DND-41 (cell line): ENCODE measurements at places on chromosomes 5 and 9.

- peak; percentile 60 for DNase-seq
Measured at GRCh38 chr9:92140074-92140753, 25.0 kb upstream of the SPTLC1 start.

- DNase-seq, result no peak
Measured at GRCh38 chr9:87337335-87338087, 160.2 kb upstream of the DAPK1 start.

GRCh38 chr5:8813180-8813579, 732.7 kb downstream of the SEMA5A start:
- DNase-seq, result peak; percentile 40

DNA sequence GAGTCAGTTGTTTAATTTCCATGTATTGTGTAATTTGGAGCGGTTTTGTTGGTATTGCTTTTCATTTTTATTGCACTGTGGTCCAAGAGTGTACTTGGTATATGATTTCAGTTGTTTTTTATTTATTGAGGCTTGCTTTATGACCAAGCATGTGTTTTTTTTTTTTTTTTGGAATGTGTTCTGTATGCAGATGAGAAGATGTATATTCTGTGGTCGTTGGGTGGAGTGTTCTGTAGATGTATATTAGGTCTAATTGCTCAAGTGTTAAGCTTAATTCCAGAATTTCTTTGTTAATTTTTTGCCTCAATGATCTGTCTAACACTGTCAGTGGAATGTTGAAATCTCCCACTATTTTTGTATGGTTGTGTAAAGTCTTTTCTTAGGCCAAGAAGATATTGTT, 23.4 kb downstream of the ADGRV1 start:
- no peak for DNase-seq

GRCh38 chr5:73274881-73275663, 102.1 kb downstream of the TMEM174 start:
- no peak for DNase-seq

- DNase-seq, result no peak
Measured at GRCh38 chr9:124297551-124297901, 39.8 kb downstream of the NEK6 start.

GRCh38 chr5:34718516-34718915, 62.4 kb downstream of the RAI14 start:
- no peak for DNase-seq

DNA sequence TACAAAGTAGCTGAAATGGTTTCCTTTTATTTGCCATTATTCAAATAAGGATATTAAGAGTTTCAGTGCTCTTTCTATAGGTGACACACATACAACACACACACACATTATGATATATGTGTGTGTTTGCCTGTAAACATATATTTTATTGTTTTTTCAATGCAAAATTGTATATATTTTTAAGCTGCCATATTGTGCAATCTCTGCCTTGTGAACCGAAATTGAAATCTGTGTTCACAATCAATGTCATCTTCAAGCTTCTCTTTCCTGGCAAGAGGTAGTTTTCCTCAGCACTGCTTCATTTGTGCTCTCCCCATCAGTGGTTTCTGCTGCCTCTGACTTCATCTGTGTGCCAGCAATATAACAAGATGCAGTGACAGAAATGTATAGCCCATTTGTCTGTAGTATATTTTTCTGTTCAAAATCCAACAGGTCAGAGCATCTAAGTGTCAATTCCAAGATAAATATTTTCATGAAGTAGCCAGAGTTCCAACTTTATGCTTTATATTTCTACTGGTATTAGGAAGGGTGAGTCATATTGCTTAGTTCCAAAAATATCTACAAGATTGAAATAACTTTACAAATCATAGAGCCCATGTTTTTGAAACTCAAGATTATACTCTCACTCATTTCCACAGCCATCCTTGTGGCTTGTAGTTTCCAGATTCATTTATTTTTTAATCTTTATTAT, 1704.8 kb upstream of the CDH9 start:
- DNase-seq, result no peak

DNA sequence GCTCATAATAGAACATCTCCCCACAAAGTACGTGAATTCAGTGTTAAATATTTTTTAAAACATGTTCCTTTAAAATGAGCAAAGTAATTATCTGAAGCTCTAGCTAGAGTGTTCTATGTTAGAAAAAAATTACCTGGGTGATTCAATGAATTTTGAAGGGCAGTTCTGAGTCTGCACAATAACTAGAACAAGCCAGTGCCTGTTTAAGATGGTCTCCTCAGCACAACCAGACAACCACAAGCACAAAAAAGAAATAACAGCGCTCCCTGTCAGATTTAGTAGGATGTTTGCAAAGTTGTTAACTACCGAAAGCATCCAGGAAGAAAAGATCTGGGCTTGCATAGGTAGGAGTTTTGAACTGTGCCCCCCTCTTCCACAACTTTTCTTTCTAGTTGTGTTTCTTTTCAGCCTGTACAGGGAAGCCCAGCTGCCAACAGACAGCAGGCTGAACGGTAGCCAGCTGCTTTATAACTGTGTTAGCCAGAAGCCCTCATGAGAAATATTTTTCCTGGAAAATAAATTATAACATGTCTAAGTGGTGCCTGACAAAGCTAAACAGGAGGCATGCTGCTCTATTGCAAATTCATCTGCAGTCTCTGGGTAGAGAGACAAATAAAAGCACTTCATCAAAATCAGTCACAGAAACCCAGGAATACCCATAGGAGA, 1026.9 kb downstream of the MAT2B start:
- DNase-seq, result no peak

DNA sequence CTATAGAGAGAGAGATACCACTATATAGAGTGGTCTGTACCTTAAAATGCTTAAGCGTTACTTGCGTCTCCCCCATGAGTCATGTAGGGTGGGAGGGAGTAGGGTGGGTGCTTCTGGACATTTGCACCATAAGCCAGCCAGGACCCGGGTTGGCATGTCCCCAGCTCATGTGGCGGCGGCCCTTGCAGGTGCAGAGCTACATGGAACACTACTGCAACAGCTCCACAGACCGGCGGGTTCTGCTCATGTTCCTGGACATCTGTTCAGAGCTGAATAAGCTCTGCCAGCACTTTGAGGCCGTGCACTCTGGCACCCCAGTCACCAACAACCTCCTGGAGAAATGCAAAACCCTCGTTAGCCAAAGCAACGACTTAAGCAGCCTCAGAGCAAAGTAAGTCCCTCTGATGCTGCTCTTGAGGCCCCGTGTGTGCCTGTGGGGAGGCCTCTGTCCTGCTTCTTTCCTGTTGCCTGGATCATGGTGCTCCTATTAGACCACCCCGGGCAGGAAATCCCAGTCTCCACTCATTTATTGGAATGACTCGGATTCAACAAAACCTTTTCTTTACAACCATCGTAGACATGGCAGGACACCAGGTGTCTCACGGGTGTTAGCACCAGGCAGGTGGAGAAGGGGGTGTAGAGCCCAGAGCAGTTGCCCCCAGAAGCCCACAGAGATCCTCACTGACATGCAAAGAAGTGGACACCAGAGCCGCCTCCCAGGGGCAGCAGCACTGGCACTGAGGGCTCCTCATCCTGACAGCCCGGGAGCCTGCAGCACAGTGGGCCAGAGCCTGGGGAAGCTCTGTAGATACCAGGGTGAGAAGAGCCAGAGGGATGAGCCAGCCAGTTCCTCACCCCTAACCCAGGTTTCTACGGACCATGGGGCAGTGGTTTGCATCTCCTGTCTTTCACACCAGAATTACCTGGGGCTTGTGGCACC, 8.8 kb downstream of the SPACA9 start:
- no peak for DNase-seq

- no peak for DNase-seq
Measured at GRCh38 chr5:52876456-52876855, 88.7 kb downstream of the ITGA1 start.

GRCh38 chr5:174410716-174411478, 313.5 kb upstream of the MSX2 start:
- DNase-seq, result no peak

GRCh38 chr9:70610287-70610644, 195.8 kb upstream of the KLF9 start:
- DNase-seq, result no peak

DNA sequence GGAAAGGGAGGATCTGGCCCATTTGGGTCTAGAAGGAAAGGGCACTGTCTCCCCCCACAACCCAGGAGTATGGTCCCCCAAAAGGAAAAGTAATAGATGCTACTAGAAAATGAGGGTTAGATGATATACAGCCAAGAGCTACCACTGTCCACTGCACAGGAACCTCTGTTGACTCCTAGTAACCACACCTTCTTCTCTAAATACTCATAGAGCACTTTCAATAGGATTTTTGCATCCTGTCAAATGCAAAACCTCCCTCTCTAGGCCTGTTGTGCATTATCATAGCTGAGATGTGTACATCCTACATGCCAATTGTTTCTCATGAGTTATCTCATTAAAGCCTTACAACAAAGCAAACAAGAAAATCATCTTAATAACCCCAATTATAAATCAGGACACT, 66.8 kb downstream of the THBS4 start:
- no peak for DNase-seq

GRCh38 chr9:22060831-22061383, 51.8 kb upstream of the CDKN2B start:
- DNase-seq, result no peak

DNA sequence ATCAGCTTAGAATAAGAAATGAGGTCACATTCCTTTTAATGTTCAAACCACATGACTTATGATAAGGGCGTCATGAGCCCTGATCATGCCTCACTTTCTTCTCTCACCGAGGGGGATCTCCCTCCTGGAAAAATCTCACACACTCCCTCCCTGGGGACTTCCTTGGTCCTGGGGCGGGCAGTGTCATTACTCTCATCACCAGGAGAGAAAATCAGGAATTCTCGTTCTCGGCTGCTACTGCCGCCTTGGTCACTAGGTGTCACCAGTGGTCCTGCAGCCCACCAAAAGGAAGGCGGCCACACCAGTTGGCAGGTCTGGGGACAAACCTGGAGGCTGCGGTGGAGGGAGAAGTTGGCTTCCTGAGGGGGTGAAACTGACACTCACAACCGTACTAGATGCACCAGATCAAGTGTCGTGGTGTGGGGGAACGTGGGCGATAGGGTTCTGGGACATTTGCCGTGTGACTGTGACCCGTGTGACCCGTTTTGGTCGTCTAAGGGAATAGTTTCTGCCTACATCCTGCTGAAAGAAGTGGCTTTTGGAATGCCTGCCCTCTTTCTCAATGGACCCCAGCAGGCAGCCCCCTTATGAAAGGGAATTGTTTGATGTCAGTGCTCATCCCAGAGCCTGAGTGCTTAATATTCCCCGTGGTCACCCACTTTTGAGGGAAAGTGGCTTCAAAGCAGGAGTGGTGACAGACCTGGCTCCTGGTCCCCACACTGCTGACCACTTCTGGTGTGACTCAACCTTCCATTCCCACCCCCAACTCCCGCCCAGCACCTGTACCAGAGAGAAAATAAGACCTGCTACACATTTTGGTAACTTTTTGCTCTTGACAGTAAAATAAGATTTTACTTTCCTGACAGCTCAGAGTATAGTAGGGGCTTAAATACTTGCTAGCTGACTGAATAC, 63.2 kb downstream of the ACER2 start:
- peak; percentile 57 for DNase-seq

GRCh38 chr5:133370904-133371303, 241.4 kb downstream of the FSTL4 start:
- DNase-seq, result no peak

- DNase-seq, result peak; percentile 11
Measured at GRCh38 chr9:36441966-36442365, 41.9 kb upstream of the RNF38 start.
